ENCODE measurements at places on chromosomes 1 and 21.

DNA sequence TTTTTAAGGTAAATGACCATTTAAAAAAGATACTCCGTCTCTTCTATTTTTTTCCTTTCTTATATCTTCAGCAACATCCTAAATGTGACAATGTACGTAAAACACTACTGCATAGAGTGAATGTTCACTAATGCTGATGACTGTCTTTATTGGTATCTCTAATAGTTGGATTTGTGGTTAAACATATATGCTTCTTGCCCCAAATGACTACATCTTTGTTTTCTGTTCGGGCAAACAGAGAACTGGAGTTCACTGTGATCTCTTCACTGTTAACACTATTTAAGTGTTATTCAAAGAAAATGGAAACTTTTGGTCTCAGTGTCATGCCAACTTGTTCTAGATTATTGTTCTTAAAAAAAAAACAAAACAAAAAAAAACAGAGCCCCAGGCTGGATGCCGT, 109.4 kb downstream of the KIF26B start:
- DNase-seq = no peak

- no peak for DNase-seq
Observed at GRCh38 chr1:210394281-210394821, 65.6 kb downstream of the HHAT start.

DNA sequence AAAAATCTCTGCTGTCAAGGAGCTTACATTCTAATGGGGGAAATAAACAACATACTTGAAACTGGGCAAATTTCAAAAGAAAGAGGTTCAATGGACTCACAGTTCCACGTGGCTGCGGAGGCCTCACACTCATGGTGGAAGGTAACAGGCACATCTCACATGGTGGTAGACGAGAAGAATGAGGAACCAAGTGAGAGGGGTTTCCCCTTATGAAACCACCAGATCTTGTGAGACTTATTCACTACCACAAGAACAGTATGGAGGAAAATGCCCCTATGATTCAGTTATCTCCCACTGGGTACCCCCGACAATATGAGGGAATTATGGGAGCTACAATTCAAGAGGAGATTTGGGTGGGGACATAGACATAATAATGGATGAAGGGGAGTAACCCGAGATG, 226.4 kb downstream of the ZP4 start:
- DNase-seq = no peak

GRCh38 chr1:151175863-151176262, at the start of gene TMOD4:
TMOD4 (minus strand) TSS chr1:151175981; CDS start chr1:151174875, 1,106 bp downstream.
- DNase-seq = no peak

DNA sequence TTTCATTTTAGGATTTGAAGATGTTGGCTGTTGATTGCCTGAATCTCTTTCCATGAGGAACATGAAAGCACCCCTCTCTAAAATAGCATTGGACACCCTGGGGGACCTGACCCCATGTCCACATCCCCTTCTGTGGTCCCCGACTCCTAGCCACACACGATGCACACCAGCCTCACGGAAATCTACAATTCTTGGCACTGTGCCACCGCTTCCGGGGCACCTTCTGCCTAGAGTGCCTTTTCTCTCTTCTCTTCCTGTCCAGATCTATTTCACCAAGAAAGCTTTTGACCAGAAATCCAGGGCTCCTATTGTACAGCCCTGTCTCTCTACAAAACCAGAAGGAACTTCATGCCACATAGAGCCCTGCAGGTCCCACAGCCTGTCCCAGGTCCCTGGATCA, 50.3 kb downstream of the MYSM1 start:
- DNase-seq = no peak

DNA sequence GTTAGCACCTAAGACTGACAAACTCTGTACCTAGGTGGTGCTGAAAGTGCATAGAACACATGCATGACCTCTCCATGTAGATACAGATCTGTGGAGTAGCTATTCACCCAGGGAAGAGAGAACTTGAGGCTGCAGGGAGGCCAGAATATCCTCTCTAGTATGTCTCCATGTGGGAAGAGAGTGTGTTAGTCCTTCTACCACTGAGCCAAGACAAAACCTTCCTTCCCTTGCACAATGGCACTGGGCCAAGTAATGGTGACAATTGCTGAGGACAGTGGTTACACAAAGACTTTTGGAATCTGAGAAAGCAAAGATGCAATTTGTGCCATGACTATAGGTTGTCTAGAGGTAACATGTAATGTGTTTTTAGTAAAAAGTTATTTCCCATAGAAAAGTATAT, 52.3 kb downstream of the C1orf198 start:
- DNase-seq = no peak

DNA sequence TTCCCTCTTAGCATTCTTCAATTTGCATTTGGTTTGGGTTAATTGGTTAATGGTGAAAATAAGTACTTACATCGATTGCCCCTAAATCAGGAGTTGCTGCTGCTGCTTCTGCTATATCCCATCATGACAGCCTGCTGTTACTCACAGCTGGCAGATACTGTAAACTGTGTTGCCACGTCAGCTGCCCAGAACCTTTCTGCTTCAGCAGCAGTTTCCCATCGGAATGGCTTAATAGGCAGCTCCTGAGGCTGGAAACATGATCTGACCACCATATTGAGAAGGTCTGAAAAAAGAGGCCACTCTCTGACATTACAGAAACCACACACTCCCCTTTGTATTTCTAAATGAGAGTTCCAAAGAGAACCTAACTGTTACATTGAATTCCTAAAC, 14.3 kb upstream of the SEC16B start:
- peak; percentile 13 for DNase-seq

- peak; percentile 100 for DNase-seq
Observed at GRCh38 chr1:221327954-221328353, 413.9 kb downstream of the DUSP10 start.

DNA sequence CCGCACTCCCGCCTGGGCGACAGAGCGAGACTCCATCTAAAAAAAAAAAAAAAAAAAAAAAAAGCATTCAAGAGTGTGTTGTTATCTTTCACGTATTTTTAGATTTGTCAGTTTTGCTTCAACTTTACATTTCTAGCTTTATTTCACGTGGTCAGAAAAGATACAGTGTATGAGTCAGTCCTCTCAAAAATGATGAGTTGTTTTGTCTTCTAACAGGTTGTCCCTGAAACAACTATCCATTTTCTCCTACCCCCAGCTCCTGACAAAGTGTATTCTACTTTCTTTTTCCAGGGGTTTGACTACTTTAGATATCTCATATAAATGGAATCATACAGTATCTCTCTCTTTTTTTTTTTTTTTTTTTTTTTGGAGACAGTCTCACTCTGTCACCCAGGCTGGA, 5.5 kb upstream of the ZNF695 start:
- no peak for DNase-seq

GRCh38 chr1:161502181-161502580, 3.1 kb upstream of the FCGR2A start:
- peak; percentile 50 for DNase-seq

GRCh38 chr1:53508991-53509666, 49.9 kb downstream of the DMRTB1 start:
- DNase-seq = no peak

DNA sequence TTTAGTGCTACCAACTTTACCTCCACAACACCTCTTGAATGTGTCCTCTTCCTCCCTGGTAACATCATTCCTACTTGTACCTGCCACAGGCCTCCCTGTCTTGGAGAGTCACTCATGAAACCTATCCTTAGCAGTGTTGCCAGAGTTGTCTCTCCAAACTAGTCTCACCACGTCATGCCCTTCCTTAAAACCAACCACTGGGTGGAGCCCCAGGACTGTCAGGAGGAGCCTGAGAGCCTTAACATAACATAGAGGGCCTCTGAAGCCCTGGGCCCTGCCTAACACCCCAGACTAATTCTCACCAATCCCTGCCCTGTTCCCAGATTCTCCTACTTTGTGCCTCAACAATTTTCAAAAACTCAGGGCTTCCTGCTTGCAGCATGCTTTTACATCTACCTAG, 65.3 kb downstream of the ZNF697 start:
- peak; percentile 56 for DNase-seq

- no peak for DNase-seq
Observed at GRCh38 chr1:183696981-183697380, 43.9 kb upstream of the APOBEC4 start.

GRCh38 chr1:65321879-65322278, 12.5 kb downstream of the DNAJC6 start:
- no peak for DNase-seq

- DNase-seq = no peak
Observed at GRCh38 chr1:29901624-29902325, 665.5 kb downstream of the PTPRU start.

- DNase-seq = no peak
Observed at GRCh38 chr1:18233176-18233864, 125.7 kb downstream of the IGSF21 start.

DNA sequence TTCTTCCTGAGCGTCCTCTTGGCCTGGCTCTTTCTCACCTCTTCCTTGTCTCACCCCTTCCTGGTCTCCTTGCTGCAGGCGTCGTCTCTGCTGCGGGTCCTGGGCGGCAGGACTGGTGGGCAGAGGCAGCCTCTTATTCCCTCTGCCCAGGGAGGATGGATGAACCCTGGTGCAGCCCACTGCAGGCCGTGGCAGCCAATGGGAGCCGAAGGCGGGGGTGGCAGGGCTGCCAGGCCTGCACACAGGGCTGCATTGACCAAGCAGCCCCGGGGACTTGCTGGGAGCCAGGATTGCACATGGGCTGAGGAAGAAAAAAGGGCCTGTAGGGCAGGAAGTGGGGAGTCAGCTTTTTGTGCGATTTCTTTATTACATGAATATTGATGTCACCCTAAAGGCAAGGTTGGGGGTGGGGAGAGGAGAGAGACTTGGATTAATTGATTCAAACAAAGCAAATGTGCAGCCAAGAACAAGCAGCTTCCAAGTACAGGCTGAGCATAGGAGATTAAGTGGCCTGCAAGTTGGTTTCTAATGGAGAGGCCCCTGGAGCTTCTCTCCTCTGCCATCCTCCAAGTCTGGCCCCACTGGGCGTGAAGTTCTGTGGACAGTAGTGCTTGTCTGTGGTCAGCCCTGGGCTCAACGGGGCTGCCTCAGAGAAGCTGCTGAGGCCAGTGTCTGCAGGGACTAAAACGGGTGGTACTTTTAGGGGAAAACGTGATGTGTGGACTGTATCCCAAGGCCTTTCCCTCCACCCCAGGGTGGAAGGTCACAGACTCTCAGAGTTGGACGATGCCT, at the start of gene S100B:
TSS of gene S100B (minus strand) at position 108 of the 792 bp plus-strand sequence. CDS start 2,667 bp downstream, outside the sequence.
- no peak for DNase-seq

- peak; percentile 37 for DNase-seq
Observed at GRCh38 chr21:29164323-29164942, 34.0 kb downstream of the MAP3K7CL start.

- no peak for DNase-seq
Observed at GRCh38 chr1:214447557-214447871, 103.9 kb downstream of the PTPN14 start.

DNA sequence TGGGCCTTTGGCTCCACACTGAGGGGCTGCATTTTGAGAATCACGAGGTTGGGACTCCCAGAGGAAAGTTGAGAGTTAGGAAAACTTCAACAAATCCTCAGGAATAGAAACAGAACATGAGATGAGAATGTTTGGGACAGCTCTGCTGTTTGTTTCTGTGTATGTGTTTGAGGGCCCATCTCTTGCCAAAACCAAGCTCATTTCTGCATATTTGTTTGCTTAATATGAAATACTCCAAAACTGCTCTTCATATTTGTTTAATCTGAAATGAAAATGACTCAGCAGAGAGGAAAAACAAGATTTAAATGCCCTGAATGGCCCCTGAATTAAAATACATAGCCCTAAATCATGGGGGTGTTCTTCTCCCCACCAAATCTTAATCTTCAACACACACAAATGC, 78.1 kb downstream of the DDR2 start:
- no peak for DNase-seq

- no peak for DNase-seq
Observed at GRCh38 chr1:70427976-70428375, 16.9 kb downstream of the CTH start.

DNA sequence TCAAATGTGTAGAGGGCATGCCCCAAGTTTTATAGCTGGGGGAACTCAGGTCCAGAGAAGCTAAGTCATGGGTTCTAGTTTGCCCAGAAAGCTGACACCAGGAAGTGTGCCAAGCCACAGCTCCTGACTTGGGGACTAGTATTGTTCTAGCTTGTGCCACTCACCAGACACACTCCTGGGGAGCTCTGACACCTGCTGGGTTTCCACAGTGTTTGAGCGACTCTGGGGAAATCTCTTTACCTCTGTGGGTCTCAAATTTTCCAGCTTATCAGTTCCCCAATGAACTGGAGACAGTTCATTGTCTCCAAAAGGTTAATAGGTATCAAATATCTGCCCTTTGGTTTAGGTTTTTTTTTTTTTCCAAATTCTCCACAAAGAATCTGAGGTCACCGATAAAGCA, 4.2 kb downstream of the KISS1 start:
- no peak for DNase-seq

DNA sequence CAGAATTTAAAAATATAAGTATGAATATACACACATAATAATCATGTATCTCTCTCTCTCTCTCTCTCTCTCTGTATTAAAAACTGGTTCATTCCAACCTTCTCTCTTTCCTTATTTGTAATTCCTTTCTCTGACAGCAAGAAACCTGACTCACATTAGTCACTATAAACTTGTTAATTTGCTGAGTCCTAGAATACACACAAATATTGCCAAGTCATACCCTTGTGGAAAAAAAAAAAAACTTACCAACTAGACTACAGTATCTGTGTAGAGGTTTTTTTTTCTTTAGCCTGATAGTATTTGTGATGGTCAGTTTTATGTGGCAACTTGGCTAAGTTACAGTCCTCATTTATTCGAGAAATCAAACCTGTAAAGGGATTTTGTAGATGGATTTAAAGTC, 26.3 kb upstream of the NHLH2 start:
- no peak for DNase-seq

DNA sequence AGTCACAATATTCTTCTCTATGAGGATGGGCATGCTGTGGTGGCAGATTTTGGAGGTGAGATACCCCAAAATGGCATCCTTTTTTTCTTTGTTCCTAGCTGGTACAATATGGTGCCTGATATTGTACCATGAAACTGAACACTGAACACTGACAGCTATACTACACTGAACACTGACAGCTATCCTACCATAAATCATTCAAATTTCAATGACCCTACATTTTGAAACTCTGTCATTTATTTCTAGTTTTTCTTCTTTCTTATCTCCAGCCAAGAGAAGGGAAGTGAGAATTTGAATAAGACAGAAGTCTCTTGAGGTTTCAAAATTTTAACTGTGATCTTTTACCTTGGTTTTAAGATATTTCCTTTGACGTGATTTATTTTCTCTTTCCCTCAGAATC, 76.3 kb downstream of the LRRC53 start:
- DNase-seq = no peak

GRCh38 chr1:227315629-227316346, 2.5 kb downstream of the CDC42BPA start:
- DNase-seq = peak; percentile 47

DNA sequence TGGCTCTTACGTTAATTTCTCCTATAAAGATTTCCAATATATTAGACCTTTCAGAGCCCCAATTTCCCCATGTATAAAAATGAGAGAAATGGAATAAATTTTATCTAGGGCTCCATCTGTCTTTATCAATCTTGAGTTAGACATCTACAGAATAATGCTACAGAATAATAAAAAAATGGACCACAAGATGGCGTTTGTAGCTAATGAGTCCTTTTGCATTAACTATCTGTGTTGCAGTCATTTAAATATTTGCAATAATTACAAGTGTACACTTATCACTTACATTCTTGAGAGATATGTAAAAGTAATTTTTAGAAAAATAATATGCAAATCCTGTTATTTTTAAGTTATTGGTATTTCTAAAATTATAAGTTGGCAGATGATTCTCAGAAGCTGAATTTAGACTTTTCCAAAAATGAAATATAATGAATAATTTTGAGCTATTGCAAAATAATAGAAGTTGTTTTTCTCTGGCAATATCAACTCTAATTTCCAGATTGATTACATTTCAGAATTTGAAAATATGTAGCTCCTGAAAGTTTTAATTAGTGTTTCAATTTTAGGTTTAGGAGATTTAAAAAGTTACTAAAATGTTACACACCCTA, 87.7 kb downstream of the SNX7 start:
- DNase-seq = peak; percentile 18

Measured in NCI-H2081 (cell line).